ENCODE measurements at places on chromosomes 2 and 18.

- no peak for DNase-seq
Observed at GRCh38 chr2:127663566-127664064, 11.7 kb downstream of the LIMS2 start.

DNA sequence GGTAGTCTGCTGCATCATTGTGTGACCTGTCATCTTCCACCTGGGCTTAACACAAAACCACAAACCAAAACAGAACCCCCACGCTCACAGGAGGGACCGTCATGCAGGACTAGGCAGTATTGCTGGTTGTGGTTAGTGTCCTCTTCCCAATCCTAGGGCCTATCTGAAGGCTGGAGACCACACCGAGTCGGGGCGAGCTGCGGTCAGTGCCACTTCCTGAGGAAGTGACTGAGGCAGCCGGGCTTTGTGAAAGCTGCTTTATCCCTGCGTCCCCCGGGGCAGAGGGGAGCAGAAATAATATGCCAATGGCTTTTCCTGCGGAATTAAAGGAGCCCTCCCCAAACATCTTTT lies 22.9 kb downstream of the ZNF532 start:
- DNase-seq = no peak

- no peak for DNase-seq
Observed at GRCh38 chr18:24631243-24632025, 171.0 kb downstream of the HRH4 start.

DNA sequence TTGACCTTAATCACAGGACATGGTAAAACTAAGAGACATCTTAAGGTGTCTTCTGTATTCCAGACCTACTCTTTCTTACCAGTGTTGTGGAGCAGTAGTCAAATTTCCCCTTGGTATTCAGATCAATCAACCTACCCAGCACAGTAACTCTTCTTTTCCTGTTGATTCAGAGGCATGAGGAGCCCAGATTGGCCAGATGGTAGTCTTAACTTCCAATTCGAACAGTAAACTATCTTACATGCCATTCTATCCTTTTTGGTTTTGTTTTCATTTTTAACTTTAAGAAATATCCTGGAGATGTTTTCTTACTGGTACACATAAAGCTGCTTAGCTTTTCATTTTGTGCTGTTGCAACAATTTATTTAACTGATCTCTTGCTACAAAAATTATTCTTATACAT lies 630.3 kb upstream of the PKDCC start:
- DNase-seq = no peak

GRCh38 chr2:62144689-62145477 lies 51.0 kb upstream of the B3GNT2 start:
- no peak for DNase-seq

DNA sequence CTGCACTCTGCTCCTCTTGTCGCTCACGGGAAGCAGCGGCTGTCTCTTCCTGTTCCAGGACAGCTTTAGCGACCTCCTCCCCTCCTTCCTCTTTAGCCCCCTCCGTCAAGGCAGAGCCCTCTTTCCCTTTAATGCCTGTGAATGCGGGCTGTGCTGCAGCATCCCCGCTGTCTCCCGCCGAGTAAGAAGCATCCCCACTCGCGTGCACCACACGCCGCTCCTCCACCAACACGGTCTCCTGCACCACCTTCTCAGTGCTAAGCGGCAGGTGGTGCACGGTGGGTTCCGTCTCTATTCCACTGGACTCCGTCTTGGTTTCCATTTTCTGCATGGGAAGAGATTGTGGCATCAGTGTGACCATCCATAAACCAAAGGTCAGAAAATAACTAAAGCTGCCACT lies 101.6 kb upstream of the ZBTB14 start:
- no peak for DNase-seq

DNA sequence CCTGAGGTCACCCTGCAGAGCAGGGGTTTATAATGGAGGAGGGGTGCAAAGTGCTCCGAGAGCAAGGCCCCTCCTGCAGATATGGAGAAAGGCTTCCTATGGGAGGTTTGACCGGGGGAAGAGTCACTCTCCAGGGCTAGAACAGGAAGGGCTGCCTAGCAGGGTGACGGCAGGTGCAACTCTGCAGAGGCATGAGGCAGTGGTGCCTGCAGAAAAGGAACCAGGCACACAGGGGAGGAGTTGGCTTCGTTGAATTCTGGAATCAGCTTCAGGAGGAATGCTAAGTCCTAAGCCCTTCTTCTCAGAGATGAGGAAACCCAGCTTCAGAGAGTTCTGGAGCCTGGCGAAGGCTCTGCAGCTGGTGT lies 17.5 kb upstream of the HPCAL1 start:
- no peak for DNase-seq

DNA sequence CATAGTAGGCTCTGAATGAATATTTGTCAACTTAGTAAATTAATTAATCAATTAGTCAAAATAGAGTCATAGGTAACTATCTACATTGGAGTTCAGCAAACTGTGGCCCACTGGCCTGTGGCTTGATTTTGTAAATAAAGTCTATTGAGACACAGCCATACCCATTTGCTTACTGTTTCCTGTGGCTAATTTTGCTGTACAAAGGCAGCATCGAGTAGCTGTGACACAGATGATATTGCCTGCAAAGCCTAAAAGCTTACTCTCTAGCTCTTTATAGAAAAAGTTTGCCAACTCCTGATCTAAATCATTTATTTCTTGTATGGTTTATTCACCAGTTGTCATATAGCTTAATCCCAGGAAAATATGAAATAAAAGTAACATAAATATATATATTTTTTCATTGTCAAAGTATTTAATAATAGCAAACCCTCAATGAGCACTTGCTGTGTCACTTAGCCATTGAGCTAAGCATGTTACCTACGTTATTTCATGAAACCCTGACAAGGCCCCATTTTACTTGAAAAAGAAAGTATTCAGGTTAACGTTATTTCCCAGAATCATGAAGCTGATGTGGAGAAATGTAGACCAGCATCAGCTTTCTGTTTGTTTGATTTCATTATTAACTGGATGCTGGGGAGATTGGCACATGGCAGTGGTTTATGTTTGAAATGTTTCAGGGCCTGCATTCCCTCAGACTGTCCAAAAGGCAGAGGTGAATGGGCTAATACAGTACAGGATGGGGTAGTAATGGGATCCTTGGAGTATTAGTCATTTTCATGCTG lies 69.6 kb downstream of the ICOS start:
- DNase-seq = no peak

GRCh38 chr2:74037379-74037860 lies 52.7 kb downstream of the TET3 start:
- no peak for DNase-seq

GRCh38 chr2:20520128-20520527 lies 73.3 kb downstream of the RHOB start:
- no peak for DNase-seq

GRCh38 chr2:11711751-11712150 lies 34.7 kb upstream of the LPIN1 start:
- DNase-seq = no peak

DNA sequence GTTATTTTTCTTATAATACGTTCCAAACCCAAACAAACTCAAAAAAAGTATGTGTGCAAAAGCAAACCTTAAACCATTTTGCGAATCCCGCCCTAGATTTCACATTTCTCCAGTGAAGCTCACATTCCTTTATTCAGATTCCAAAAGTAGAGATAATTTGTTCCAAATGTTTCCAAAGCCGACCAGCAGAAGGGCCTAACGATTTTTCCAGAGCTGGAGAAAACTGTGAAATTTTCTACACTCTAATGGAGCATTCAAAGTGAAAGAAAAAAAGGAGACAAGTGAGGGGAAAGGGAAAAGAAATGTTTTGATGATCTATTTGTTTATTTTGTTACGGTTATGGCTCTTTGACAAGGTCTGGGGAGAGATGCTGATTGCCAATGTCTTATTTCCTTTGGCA lies 286.5 kb upstream of the SLC14A2 start:
- DNase-seq = no peak

- DNase-seq = no peak
Observed at GRCh38 chr2:39515273-39515896, 78.3 kb upstream of the MAP4K3 start.

DNA sequence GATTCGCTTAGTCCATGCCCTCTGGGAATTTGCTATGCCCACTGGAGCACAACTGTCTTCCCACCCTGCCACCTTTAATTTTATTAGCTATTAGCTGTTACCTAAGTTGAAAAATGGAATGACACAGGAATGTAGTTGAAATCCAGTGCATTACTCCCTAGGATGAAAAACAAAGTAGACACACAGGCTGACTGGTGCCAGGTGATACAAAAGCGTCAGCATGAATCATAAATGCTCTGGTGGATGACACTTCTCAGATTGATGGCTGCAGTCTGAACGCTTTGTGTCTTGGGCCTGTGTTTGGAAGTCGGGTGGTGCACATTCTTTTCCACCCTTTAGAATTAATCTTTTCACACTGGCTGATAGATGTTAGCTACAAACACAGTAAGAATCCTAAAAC lies 802.0 kb downstream of the DCC start:
- no peak for DNase-seq

DNA sequence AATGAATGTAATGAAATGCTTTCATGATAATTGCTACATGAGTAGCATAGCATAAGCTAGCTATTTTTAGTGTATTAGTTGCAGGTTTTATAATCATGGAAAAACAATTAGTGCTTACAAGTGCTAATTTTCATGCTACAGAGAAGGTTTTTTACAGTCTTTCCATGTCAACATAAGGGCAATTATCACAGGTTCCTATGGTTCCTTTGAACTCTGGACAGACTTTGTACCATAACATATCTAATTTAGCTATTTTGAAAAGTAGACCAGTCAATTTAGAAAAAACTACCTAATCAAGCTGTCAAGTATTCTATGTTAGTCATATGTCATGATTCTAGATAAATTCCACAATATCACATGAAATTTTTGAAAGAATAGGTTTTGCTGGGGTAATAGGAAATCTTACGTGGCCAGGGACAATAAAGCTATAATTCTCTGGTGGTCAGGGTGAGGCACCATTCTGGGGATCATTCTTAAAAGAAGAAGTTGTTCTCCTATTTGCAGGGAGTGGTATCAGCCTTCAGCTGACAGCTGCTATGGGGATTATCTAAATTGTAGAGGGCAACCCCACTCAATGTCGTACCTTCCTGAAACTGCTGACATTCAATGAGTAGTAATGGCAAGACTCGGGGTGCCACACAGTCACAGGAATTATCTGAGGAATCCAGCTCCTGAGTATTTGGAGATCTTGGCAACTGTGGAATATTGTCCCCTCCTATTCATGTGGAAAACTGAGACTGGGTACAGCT lies 724.0 kb upstream of the LINC00305 start:
- no peak for DNase-seq

DNA sequence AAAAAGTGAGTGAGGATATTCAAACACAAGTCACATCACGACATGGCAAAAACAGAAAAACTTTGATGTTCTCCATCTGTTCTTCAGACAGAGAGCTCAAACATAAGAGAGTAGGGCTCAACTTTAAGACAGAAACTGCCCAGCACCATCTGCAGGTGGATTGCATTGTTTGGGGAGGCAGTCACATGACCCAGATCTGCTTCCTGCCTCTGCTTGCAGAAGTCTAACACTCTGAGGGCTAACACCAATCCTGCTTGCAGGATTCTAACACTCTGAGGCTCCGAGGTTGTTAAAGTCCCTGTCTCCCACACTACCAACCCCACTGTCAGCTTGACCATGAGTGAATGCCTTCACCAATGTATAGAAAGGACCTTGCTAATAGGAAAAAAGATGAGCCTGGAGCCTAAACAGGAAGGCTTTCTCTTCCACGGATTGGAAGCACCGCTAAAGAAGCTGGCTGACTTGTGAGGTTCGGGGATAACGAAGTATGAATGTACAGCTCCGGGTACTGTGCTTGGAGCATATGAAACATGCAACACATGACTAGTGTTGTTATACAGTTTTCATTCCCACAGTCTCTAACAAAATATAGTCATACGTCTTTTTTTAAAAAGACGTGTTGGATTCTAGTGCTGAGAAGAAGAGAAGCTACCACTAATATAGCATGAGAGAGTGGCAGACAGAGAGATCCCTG lies 176.6 kb upstream of the CREB1 start:
- no peak for DNase-seq

- no peak for DNase-seq
Observed at GRCh38 chr2:109478906-109479493, 134.8 kb downstream of the SEPTIN10 start.

- no peak for DNase-seq
Observed at GRCh38 chr2:142286618-142287017, 155.8 kb upstream of the LRP1B start.

DNA sequence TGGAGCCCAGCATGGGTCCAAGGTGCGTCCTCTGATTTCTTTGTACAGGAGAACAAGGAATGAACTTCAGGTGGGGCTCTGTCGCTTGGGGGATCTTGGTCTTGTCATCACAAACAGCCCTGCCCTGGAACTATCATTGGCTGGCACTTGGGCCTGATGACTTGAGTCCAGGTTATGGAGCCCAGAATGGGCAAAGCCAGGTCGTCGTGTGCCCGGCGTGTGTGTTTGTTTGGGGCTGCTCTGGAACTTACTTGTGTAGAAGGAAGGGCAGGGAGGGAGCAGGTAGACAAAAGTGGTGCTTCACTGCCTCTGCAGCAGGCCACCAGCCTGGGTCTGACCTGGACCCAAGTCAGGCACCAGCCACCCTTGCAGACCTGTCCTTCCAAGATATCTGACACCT lies 306.3 kb upstream of the HS6ST1 start:
- no peak for DNase-seq
